CMK (cell line): ENCODE measurements at places on chromosomes 13 and 19.

DNA sequence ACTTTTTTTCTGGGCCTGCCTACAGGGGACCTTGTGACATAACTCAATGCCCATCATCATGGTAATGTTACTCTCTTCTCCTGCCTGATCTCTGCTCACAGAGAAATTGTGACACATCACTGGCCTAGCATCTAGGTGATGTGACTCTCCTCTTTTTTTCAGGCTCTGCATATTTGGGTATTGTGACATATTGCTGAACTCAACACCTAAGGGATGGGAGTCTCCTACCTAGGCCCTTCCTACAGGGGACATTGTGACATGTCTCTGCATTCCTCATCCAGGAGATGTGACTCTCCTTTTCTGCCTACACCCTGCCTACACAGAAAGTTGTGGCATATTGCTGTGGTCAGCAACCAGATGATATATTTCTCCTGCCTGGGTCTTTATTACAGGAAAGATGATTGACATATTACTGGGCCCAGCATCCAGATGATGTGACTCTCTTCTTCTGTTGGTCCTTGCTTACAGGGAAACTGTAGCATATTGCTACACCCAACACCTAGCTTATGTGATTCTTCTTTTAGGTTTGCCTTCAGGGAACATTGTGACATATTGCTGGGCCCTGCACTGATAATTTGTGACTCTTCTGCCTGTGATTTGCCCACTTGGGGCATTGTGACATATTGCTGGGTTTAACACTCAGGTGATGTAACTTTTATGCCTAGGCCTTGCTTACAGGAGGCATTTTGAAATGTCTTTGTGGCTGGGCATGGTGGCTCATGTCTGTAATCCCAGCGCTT lies 21.0 kb upstream of the ZNF254 start:
- DNase-seq, result no peak

DNA sequence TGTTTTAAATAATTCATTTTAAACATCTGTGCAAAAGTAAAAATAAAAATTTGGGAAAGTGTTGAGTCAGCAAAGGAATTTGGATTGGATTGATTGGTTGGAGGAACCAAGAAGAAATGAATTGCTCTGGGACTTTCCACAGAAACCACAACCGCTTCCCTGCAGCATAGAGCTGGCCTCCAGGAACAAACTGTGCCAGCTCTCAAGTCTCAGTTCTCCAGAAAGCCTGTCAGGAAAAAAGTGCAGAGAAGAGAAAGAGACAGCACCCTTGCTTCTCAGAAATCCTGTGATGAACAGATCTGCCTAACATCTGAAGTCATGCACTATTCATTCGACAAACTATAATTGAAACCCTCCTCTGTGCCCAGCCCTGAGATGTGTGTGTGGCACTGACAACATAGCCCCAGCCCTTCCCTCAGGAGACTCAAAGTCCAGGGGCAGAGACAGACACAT lies 14.8 kb downstream of the LYPD3 start:
- no peak for DNase-seq

- DNase-seq, result no peak
Observed at GRCh38 chr13:69657676-69658075, 449.9 kb upstream of the ATXN8OS start.

GRCh38 chr19:23770672-23771250 lies 12.1 kb upstream of the ZNF681 start:
- DNase-seq, result no peak

DNA sequence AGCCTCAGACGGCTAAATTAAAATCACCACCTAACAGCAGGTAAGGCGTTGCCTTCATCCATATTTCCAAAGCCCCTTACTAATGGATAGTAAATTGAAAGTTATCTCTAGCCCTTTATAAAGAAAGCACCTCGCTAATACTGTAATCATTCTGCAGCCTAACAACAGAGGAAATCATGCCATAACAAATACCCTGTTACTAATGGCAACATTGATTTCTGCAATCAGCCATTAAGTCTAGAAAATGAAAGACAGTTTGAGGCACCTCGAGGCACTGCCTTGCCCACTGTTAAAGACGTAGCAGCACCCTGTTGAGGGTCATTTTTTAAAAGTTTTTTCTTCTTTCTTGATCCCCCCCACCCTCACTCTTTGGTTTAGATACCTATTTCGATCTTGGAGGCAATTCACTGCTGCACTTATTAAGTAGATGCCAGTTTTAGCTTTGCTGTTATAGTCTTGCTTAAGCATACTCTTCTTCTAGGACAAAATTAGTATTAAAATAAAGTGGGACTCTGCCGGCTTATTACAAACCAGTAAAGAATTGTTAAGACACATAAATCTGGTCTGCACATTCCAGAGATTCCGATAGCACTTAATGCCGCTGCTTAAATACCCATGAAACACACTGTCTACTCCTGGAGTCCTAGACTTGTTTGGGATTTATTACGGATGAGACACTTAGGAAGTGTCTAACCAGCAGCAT lies 74.8 kb downstream of the ZNF536 start:
- no peak for DNase-seq

- no peak for DNase-seq
Observed at GRCh38 chr13:33629605-33630360, 188.2 kb upstream of the RFC3 start.

- DNase-seq, result no peak
Observed at GRCh38 chr13:96783511-96783910, 210.8 kb downstream of the OXGR1 start.

GRCh38 chr19:44702551-44703176 lies 3.7 kb downstream of the CEACAM16 start:
- peak; percentile 86 for DNase-seq

DNA sequence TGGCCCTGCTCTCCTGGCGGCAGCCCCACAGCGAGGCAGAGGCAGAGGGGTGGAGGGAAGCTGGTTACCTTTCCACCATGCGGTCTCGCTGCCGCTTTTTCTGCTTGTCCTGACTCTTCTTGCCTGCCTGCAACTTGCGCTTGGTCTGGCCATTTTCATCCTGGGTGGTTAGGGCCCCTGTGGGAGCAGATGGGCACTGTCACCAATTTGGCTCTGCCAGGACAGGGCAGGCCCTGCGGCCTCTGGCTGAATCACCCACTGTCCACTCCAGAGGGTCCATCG lies 19.6 kb upstream of the AKAP8 start:
- DNase-seq, result no peak

GRCh38 chr19:18339723-18340122 lies 675 bp upstream of the PGPEP1 start:
- DNase-seq, result no peak

DNA sequence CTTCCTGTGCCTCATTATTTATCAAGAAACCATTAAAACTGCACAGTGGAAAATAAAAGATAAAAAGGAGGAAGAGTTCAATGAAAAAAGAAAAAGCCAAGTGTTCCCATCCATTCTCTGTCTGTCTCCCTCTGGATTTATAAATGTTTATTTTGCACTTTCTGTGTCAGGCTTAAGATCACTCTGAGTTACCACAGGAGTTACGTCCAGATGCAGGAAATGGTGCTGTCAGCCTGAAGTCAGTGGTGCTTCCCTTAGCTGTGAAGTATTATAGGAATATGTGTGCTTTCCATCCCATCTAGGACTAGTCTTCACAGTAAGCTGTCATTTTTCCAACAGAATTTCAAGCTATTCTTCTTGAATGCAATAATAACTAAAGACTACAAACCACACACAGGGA lies 420.2 kb downstream of the KCTD12 start:
- DNase-seq, result no peak

GRCh38 chr19:44554641-44555246 lies 25.3 kb upstream of the CEACAM20 start:
- no peak for DNase-seq

DNA sequence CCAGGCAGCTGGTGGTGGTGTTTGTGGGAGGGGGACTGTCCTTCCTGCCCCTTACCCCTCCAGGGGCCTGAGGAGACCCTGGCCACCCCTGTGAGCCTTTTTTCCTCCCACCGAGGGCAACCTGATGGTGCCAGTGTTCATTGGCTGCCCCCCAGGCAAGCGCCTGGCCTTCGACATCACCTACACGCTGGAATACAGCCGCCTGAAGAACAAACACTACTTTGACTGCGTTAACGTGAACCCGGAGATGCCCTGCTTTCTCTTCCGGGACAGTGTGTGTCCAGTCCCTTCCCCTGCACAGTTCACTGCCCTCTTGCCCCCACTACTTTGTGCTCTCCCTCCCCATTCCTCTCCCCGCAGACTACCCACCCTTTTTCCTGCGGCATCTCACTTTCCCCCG lies 7.3 kb upstream of the PSMD8 start:
- no peak for DNase-seq

DNA sequence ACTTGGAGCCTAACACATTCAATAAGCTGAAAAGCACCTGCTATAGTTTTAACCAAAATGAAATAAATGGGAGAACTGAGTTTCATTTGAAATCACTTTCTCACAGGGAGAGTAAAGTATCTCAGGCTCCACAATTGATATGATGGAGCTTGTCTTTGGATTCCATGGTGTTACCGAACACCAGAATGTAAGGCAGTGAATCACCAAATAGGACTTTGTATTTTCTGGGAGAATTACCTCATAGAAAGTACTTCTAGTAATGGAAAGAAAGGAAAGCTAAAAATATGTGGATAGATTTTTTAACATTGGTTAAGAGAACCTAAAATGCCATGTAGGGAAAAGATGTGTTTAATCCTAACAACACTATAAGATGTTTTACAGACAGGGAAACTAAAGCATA lies 123.6 kb downstream of the NALCN start:
- no peak for DNase-seq

- DNase-seq, result no peak
Observed at GRCh38 chr19:45470762-45471081, 2.9 kb downstream of the FOSB start.

DNA sequence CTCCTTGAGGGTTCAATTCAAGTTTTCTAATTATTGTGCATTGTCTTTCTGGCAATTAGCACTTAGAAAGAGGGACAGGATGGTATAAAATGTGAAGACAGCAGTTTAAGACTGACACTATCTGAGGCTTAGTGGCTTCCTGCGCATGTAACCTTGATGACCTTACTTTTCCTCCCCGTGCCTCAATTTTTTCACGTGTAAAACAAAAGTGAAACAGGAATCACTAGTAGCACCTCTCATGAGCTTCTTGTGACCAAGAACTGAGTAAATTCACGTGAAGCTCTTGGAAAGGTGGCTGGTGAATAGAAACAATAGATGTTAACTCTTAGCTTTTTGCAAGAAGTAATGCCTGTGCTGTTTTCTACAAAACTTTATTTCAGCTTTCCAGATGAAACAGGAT lies 233.9 kb downstream of the LMO7 start:
- no peak for DNase-seq

DNA sequence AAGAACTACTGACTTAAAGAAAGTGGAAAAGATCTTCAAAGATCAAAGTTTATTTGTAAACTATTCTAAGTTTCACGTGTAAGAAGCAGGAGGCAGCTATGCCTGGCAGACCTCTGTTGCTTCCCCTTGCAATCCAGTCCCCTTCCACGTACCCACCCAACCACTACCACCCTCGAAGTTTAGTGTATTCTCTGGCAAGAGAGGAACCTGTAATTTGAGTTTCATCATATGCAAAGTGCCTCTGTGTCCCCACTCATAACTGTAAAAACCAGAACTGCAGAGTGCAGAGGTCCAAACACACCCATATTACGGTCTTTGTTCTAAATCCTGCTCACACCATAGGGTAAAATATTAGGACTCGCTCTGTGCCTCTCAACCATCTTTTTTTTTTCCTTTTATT lies 75.8 kb upstream of the FRY start:
- no peak for DNase-seq

GRCh38 chr13:36840718-36841250 lies 21.8 kb downstream of the RFXAP start:
- DNase-seq, result no peak

DNA sequence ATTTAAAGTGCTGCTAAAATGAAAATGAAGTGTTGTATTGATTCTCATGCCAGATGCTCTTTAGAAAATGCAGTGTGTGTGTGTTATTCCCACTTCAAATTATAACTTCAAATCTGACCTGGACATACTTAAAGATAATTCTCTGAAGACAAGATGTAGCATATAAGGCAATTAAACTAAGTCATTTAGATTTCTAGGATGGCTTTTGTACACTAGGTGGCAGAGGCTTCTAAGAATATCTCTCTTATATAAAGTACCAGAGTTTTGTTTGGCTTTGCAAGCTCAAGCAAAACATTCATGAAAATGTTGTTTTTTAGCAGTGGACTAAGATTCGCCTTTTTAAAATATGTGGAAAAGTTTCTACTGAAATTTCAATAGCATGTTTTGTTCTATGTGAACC lies 407.2 kb downstream of the GPC5 start:
- DNase-seq, result no peak

- DNase-seq, result peak; percentile 30
Observed at GRCh38 chr13:113275387-113275786, 21.7 kb upstream of the LAMP1 start.

- DNase-seq, result no peak
Observed at GRCh38 chr19:3245050-3245449, 20.6 kb downstream of the CELF5 start.

DNA sequence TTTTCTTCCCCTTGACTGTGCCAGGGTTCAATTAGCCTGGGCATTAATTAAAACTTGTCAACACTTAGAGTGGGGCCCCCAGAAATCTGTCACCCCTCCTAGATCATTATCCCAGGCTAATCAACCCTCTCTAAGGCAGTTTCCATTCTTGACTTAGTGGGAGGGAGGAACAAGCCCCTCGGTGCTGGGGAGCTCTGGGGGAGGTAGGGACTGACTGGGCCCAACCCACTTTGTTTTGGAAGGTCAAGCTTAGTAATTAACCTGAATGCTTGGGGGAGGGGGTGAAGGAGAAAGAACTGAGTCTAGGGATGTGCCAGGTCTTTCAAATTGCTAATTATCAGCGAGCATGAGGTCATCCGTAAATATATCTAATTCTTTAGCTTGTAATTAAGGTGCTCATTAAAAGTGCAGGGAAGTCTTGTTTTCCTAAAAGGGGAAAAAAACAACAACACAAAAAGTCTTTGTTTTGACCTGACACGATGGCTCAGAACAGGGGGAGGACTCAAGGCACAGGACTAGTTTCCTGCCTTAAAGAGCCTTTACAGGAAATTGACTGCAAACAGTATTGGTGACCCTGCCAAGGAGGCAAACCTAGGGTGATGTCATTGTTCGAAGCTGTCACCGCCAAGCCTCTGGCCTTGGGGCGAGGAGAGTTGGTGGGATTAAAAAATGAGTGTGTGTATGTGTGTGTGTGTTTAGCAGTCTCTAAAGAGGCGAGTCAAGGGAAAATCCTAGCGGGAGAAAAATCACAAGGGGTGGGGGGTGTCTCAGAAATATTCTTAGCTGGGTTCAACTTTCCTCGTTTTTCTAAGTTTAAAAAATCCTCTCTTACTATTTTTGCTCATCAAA lies 19.4 kb downstream of the ACTN4 start:
- DNase-seq, result no peak

GRCh38 chr13:39279077-39279476 lies 240.8 kb downstream of the NHLRC3 start:
- no peak for DNase-seq

DNA sequence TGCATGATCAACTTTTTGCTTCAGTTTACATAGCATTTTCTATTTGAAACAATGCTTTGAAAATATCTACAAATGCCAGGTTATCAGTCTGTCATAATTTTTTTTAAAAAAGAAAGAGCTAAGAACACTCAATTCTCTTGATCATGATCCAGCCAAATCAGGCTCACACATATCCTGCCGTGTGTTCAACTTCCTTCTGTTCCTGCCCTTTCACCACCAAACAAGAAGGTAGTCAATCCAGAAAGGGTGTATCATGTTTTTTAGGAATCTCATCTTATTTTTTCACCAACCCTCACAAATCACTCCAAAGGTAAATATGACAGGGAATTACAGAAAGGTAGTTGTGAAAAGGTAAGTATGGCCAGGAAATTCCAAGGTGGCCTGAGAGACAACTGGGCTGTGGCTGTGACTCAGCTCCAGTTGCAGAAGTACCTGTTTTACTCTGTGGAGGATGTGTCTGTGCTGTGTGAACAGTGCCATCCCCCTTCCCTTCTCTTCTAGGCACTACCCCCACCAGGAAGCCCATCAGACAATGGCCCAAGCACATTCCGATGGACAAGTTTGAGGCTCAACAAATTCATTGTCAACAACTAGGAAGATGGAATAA lies 138.8 kb upstream of the GJB6 start:
- DNase-seq, result no peak
